Activated naive CD4-positive, alpha-beta T cell treated with Interleukin-2 at 50 U/mL for 16 hours (primary cell): ENCODE measurements at places on chromosomes 6 and 20.

- DNase-seq = no peak
These were observed 34.6 kb downstream of the QKI start for GRCh38 chr6:163449076-163449475.

GRCh38 chr20:53028337-53029007, 56.3 kb downstream of the TSHZ2 start:
- DNase-seq = peak; percentile 29

GRCh38 chr20:49785852-49786175, 26.8 kb upstream of the SLC9A8 start:
- no peak for DNase-seq

DNA sequence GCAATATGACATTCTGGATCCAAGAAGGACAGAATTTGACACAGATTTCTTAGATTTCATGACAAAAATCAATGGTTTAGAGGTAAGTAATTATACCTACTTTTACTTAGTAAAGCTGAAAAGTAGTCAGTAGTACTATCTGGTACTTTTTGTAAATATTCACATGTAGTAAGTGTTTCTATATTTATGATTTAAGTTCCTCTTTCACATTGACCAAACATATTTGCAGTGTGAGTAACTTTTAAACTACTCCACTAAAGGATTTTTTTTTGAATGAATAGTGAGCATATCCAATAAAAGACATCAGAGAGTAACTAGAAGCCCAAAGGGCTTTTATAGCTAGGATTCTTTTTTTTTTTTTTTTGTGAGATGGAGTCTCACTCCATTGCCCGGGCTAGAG, 60.8 kb downstream of the DNAH8 start:
- DNase-seq = no peak

DNA sequence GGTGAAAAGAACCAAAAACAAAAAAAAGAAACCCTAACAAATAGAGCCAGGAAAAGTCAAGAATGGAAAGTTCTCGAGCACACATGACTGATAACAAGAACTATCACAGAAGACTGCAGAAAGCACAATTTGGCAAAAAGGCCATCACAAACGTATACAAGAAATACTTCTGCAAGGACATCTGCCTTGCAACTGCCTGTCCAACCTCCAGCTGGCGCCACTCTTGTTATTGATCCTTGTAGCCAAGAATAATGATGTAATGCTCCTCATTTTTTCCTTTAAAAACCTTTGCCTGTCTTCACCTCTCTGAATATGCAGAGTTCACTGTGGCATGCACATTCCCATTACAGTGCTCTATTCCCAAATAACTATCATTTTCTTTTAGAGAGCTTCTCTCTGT, 87.9 kb upstream of the BMP5 start:
- no peak for DNase-seq

- DNase-seq = no peak
These were observed at the start of gene SIRPB1 for GRCh38 chr20:1619861-1620444. TSS of gene SIRPB1 (minus strand) at chr20:1620009. CDS start at chr20:1619944, 65 bp downstream.

- no peak for DNase-seq
These were observed 37.0 kb downstream of the NFATC2 start for GRCh38 chr20:51505566-51505965.

- DNase-seq = no peak
These were observed 38.5 kb downstream of the SOD2 start for GRCh38 chr6:159654483-159655098.

- no peak for DNase-seq
These were observed 15.9 kb downstream of the TAF8 start for GRCh38 chr6:42066156-42066675.

- DNase-seq = no peak
These were observed 88.1 kb upstream of the STMND1 start for GRCh38 chr6:17013701-17014100.

GRCh38 chr20:44642203-44643153, 9.0 kb downstream of the ADA start:
- peak; percentile 32 for DNase-seq

- DNase-seq = no peak
These were observed 26.6 kb upstream of the TGM2 start for GRCh38 chr20:38191654-38192053.

DNA sequence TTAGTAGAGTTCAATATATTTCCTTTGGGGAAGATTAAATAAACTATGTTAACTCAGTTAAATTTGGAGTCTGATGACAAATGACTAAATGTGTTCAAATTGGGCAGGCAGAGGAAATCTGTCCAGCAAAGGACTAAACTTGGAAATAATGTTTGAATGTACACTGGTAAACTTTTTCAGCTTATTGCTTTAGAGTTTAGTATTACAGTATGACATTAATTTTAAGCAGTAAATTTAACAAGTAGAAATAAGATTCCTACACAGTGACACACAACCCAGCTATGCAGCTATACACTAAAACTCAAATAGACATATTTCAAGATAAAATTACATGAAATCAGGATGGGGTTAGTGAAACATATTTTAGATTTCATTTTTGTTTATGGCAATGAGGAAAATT, 42.6 kb upstream of the HDGFL1 start:
- DNase-seq = no peak

DNA sequence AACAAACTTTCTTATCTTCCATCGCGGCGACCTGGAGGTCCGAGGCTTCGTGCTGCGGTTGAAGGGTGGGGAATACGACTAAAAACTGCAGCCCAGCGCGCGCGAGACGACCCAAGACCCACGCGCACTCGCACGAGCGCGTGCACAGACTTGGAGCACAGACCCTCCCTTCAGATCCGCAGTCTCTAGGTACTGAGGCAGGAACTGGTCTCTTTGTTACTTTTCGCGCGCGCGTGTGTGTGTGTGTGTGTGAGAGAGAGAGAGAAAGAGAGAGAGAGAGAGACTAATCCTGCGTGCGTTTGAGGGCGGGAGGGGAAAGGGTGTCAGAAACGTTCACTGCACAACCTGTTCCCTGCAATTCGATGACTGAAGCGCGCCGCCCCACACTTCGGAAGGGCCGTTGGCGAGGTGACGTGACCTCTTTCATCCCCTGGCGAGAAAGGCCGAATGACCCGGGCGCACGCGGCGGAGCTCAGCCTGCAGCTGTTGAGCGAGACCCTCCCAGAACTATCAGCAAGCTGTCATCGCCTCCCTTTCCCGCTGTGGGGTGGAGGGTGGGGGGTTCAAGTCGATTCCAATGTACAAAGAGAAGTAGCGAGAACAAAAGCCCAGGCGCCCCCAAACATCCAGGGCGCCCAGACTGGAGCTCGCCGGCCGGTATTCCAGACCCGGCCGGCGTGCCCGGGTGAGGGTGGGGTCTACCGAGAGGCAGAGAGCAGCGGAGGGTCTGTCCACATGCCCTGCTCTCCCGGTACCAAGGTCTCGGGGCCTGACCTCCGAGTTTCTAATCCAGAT, 1.5 kb upstream of the TUBB2B start:
- DNase-seq = peak; percentile 42

- no peak for DNase-seq
These were observed 11.9 kb downstream of the VSTM2L start for GRCh38 chr20:37914672-37915433.

GRCh38 chr6:6688951-6689350, 100.4 kb downstream of the LY86 start:
- no peak for DNase-seq
